ENCODE measurements at places on chromosomes 1 and 21.

DNA sequence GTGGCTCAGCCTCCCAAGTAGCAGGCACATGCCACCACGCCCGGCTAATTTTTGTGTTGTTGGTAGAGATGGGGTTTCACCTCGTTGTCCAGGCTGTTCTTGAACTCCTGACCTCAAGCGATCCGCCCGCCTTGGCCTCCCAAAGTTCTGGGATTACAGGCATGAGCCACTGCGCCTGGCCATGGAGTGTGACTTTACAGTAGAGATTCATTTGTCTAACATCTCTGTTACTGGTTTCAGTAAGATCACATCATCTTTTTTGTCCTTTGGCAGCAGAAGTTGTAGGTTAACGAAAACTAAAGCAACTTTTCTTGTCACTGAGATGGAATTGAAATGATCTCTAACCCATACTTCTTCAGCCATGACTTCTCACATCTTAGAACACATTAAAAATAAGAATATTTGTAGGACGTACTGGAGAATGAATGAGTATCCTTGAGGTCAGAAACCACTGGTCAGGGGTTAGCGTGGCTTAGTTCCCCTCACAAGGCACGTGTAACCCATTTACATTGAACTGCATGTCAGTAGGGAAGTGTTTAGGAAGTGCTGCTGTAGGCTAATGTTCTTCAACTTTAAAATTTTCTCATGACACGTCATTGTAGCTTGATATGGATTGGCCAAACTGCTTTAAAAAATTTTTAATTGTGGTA, 75.9 kb downstream of the CAMTA1 start:
- DNase-seq = peak; percentile 12

DNA sequence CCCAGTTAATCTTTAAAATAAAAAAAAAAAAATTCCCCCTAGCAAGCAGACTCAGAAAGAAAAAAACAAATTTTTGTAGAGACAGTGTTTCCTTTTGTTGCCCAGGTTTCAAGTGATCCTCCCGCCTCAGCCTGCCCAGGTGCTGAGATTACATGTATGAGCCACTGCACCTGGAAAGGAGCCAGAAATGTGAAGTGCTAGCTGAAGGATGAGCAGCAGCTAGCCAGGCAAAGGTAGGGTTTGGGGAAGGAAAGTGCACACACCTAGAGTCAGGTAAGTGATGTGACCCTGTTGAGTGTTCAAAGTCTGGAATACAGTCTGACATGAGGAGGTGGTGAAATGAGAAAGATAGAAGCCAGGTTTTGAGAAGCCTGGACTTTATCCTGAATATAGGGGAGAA, 1.7 kb downstream of the AKR1A1 start:
- DNase-seq = no peak

GRCh38 chr21:15160136-15160535, 95.3 kb upstream of the NRIP1 start:
- DNase-seq = no peak

DNA sequence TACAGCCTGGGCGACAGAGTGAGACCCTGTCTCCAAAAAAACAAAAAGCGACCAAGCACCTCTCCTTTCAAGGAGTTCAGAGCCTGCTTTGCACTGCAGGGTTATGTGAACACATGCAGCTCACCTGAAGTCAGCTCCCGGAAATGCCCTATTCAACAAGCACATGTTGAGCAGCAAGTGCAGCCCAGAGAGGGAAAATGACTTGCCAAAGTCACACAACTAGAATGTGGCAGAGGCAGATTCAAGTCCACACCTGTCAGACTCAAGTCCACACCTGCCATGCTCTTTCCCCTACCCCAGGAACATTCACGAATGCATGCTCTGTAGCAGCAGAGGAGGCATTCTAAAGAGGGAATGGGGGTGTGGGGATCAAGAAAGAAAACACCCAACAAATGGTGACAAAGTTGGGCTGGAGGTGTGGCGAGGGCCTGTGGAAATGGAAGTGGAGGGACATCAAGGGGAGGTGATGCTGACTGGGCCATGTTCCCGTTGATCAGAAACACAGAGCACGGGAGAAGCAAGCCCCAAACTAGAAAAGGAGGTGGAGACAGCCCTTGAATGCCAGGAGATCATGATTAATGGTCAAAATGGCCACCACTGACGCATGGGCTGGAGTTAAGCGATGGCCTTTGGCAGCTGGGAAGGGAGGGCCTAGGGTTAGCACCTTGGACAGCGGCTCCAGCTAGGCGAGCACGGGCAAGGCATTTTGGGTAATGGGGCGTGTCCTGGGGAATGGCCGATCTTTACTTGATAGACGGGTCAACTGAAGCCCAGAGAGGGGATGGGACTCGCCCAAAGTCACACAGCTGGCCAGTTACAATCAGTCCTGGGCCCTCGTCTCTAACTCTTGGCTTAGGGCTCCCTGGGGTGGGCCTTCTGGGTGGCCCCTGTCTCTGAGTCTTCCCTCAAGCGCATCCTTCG, 21.5 kb downstream of the RAP1GAP start:
- peak; percentile 55 for DNase-seq

DNA sequence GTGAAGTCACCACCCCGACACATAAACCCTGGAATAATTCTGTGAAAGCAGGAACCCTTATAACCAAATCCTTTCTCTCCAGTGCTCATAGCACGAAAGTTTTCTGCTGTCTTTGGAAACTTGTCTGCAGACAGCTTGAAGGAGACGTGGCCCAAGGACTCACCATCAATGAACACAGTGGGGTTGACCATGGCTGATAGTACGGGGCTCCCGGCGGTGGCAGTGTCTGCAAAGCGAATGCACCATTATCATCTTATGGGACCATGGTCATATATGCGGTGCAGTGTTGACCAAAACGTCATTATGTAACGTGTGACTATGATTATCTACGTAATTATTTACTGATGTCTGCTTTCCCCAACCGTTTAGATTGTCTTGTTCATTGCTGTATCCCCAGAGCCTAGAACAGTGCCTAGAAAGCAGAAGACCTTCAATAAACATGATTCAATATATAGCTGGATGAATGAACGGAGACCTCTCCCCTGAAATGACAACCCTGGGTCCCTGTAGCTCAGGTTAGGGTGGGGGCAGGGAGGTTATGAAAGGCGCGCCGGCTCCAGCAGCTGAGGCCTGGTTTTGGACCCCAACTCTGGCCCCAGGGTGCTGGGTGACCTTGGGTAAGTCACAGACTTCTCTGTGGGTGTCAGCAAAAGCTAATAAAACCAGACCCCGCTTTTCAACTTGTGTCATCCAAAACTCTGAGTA, 128.4 kb upstream of the ZBTB40 start:
- DNase-seq = no peak

DNA sequence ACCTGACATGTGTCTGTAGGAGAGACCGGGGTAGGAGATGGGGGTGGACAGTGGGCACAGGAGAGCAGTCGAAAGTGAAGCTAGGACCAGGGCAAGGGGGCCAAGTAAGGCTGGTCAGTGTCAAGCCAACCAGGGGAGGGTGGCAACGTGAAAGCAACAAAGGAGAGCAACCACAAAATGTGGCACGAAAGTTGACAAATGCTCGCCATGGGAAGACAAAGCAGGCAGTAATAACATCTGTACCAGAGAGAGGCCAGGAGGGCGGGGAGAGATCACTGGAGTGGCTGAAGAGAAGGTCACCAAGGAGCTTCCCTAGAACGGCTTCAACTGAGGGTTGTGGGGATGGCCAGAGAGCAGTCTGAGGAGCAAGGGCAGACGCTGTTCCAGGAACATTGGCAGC, 17.0 kb downstream of the QSOX1 start:
- DNase-seq = no peak

DNA sequence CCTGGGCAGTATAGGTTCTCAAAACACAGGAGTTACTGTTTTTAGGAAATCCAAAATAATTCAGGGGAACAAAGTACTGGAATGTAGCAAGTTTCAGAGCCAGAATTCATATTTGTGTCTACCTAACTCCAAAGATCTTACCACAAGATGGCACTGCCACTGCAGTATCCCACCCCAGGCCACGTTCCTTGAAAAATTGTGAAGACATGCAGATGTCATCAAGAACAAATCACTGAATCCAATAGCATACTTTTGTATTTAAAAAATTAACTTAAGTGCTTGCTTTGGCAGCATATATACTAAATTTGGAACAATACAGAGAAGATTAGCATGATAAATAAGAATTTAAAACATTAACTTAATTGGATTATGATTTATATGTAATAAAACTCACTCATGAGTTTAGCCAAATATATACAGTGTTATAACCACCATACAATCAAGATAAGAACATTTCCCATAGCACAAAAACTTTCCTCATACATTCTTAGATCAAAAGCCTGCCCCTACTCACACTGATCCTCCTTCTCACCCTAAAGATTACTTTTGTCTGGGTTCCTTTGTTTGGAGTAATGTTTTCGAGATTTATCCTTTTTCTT, 209.9 kb downstream of the FAF1 start:
- peak; percentile 28 for DNase-seq

DNA sequence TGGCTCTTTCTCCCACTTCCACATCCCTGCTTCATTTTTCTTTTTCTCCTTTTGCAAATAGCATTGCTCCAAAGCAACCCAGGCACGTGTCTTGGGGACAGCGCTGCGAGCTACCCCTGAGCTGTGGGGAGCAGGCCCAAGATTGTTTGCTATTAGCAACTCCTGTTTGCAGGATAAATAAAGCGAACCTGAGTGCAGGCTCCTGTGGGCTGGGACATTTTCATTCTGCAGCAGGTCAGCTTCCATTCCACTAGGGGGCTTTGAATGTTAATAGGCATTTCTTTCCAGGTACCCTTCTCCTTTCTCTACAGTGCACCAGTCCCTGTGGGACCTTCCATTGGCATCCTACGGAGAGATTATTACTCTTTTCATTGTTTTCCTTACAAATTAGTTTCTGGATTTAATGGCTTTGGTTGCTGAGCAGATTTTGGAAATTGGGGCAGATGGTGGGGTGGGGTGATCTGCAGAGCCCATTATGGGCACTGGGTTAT, 54.0 kb downstream of the OLFML3 start:
- peak; percentile 54 for DNase-seq

- DNase-seq = peak; percentile 83
Measured at GRCh38 chr1:11802973-11803885, 2.5 kb downstream of the MTHFR start.

DNA sequence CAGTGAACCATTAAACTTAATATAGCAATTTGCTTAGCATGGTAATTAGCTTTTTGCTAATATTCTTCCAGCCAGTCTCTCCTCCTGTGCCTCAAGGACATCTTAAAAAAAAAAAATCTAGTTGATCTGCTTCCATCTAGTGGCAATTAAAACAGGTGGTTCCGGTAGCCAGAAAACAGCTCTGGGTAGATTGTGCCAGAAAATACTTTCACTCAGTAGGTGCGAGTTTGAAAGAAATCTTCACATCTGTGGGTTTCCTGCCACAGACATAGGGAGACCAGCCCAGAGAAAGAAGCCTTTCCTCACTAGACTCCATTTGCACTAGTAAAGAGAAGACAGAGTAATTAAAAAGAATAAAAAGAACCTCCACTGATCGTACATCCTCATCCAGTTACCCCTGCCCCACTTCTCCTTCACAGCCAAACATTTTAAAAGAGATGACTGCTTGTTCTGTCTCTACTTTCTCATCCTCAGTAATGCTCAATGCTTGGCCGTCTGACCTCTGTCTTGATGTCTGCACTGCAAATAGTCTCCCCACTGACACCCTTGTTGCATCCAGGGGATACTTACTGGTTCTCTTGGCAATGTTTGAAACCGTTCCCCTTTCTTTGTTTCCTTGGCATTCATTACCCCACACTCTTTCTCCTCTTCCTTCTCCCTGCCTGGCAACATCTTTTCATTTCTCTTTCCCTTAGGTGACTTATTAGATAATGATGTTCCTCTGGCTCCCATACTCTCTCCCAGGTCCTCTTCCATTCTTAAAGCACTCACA, 16.9 kb downstream of the SELL start:
- DNase-seq = peak; percentile 10

GRCh38 chr1:151976858-151977257, 16.8 kb downstream of the S100A10 start:
- no peak for DNase-seq

GRCh38 chr1:86282611-86283010, 113.5 kb downstream of the ODF2L start:
- no peak for DNase-seq

- DNase-seq = no peak
Measured at GRCh38 chr1:156987715-156988114, 57.8 kb downstream of the ARHGEF11 start.

- DNase-seq = peak; percentile 98
Measured at GRCh38 chr1:244862699-244863490, 1.4 kb downstream of the HNRNPU start.

DNA sequence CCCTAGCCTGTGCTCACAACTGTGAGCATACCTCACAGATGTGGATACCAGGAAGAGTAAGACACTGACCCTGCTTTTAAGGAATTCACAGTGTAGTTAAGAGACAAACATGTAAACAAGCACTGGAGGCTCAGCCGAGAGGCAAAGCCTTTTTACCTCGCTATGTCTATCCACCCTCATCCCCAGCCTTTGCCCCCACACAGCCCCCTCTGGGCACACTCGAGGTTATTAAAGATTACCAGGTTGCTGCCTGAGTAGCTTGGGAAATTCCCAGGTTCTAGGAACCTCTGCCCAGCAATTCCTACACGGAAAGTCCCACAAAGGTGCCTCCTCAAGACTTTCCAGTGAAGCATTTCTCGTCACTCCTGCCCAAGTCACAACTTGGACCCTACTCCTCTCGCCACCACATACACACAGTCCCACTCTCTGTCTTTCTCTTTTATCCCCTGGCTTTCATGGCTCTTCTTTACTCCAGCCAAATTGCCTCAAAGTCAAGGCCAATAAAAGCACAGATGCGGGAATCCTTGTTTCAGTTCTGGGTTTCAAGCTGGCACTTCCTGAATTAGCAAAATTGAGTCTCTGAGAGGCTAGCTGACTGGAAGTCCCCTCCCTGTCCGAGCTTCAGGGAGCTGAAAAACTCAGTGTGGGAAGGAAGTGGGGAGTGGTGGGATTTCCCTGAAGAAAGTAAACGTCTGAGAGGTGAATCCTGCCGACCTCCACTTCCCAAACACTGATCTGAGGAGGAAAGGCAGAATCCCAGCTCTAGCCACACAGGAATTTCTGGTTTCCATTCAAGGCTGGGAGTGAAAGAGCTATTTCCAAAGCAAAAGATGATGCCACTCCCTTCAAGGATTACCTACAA, 7.6 kb downstream of the DENND2D start:
- peak; percentile 81 for DNase-seq

GRCh38 chr1:15277447-15277838, 30.4 kb downstream of the FHAD1 start:
- peak; percentile 73 for DNase-seq

DNA sequence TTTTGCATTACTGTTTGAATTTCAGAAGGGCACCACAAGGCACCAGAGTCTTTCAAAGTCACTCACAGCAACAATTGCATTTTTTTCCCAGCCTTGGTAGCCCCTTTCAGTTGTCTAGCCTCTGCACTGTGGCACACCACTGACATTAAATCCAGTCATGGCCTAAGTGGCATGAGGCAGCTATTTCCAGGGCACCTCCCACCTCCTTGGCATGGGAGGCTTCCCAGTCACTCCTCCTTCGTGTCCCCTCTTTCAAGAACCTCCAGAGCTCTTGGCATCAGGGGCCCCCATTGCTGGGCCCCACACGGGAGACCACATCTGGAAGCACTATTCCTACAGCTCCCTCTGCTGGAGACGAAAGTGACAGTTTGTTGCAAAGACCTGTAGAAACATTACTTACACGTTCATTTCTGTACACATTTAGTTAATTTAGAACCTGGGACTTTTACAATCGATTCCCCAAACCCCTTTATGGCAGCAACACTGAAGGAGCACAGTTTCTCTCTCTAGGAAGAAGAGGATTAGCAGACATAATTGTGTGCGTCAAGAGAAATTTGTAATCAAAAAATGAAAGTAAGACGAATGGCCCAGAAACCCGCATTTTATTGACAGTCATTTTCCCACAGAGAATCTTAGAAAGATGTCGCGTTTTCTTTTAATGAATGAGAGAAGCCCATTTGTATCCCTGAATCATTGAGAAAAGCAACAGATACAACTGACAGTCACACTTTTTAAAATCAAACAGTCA, 5.7 kb upstream of the CHD5 start:
- peak; percentile 19 for DNase-seq

- no peak for DNase-seq
Measured at GRCh38 chr1:50436489-50436888, 13.2 kb upstream of the DMRTA2 start.

Data from suppressor macrophage (primary cell).